AG09309 (cell line): ENCODE measurements at places on chromosomes 2 and 18.

DNA sequence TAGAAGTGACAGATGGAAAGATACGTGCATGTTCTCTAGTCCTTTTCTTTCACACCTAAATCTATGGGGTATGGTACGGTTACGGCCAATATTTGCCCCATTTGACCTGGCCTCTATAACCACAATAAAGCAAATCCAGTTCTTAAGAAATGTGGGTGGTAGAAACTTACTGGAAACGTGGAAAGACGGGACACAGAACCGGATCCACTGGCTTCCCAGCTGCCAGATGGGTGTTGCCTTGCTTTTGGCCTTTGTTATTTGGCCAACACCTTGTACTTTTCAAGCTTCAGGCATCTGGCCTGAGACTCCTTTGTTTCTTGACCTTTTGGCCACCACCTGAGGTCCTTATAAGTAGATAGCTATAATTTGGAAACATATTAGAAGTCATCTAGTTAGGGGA, 635.9 kb downstream of the SLC4A3 start:
- DNase-seq = no peak

DNA sequence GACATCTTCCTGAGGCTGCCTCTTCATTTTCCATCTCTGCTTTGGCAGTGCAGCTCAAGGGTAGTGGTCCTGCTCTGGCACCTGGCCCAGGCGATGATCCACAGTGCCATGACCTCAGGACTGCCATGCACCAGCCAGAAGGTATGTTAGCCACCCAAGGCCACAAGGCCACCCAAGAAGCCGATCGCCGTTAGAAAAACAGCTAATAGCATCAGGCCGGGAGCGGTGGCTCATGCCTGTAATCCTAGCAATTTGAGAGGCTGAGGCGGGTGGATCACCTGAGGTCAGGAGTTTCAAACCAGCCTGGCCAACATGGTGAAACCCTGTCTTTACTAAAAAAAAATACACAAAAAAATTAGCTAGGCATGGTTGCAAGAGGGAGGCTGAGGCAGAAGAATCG, 28.4 kb upstream of the UGGT1 start:
- no peak for DNase-seq

- no peak for DNase-seq
Measured at GRCh38 chr2:36792951-36793350, 96.4 kb downstream of the VIT start.

DNA sequence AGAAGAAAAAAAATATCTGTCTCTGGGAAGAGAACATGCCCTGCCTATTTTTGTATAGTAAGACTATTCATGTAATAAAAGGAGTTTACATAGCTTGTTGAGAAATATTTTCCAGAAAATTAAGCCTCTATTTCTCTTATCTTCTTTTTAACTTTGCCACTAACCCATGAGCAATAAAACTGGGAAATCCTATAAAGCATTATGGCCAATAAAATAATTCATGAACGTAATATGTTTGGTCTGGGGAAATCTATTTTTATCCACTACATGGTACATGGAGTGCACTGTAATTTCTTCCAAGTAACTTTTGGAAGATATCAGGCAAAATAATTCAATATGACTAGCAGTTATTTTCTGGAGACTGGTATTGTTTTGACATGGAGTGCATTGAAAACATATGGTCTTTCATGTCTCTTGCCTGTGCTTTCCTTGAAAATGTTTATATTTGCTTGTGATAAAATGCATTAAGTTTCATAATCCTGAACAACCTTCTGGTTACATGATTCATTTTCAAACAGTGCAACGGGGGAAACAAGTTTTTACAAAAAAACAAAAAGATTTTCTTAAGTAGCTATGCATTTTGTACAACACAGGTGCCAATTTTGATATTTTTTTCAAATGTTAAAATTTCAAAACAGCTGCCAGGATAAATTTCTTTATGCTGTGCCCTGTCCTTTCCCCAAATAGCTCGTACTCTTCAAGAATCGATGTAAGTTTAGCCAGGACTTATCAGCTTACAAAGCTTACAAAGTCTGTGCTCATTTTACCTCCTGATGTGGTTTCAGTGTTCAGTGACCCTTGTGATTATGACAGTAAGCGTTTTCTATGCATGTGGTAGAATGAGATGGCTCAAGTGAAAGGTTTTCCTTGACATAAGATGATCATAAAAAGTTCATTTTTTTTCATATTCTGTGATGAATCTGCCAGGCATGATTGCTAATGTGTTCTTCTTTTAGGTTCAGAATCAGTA, 194.5 kb downstream of the UBE2E3 start:
- DNase-seq = no peak

DNA sequence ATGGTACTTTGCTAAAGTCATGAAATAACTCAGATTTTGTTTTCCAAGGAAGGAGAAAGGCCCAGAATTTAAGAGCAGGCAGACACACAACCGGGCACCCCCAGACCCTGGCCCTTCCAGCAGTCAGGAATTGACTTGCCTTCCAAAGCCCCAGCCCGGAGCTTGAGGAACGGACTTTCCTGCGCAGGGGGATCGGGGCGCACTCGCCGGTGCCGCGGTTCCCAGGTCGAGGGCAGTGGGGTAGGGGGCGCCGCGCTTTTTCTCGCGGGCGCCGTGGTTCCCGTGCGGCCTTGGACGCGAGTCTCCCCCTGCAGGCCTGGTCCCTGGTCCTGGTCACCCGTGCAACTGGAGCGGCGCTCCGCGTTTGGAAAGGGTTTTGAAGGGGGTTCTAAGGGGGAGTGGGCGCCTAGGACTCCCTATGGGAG, 1.2 kb downstream of the ZNF236 start:
- no peak for DNase-seq

DNA sequence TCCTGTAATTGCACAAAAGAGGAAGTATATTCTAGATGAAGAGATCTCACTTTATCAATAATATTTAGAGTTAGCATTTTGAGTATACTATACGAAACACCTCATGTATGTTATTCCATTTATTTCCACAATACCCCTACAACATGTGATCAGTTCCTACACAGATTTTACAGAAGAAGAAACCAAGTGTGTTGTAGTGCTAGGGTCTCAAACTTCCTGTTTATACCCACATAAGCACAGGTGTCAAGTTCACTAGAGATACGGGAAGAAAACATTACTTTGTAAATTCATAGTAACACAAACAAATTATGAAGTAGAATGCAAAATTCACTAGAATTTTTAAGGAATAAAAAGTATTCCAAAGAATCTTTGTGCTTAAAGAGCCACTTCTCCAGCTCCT, 46.4 kb downstream of the KCTD18 start:
- no peak for DNase-seq

- no peak for DNase-seq
Measured at GRCh38 chr2:56268856-56269255, 85.1 kb downstream of the CCDC85A start.

GRCh38 chr2:184654945-184655344, 56.6 kb downstream of the ZNF804A start:
- no peak for DNase-seq

DNA sequence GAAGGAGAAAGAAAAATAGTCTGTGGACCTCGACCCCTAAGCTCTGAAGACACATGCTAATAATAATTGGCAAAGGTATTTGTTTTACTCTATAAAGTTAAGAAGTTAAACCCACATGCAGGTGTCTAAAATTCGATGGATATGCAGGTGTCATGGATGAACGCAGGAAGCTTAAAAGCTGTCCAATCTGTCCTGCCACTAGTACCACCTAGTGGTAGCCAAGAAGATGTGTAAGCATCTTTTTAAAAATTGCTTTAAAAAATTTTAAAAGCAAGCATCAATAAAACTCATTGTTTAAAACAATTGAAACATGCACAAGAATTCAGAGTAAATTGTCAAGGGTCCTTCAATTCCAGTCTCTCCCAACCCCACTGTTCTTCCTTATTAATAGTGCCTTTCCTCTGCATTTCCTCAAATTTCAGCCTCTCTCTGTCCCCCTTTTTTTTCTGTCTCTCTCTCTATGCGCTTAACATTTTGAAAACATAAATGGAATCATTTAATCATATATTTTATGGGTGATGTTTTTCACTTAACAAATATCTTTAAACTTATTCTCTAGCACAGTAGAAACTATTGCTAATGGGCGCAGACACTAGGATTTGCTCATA, 30.6 kb upstream of the PPP3R1 start:
- DNase-seq = no peak

DNA sequence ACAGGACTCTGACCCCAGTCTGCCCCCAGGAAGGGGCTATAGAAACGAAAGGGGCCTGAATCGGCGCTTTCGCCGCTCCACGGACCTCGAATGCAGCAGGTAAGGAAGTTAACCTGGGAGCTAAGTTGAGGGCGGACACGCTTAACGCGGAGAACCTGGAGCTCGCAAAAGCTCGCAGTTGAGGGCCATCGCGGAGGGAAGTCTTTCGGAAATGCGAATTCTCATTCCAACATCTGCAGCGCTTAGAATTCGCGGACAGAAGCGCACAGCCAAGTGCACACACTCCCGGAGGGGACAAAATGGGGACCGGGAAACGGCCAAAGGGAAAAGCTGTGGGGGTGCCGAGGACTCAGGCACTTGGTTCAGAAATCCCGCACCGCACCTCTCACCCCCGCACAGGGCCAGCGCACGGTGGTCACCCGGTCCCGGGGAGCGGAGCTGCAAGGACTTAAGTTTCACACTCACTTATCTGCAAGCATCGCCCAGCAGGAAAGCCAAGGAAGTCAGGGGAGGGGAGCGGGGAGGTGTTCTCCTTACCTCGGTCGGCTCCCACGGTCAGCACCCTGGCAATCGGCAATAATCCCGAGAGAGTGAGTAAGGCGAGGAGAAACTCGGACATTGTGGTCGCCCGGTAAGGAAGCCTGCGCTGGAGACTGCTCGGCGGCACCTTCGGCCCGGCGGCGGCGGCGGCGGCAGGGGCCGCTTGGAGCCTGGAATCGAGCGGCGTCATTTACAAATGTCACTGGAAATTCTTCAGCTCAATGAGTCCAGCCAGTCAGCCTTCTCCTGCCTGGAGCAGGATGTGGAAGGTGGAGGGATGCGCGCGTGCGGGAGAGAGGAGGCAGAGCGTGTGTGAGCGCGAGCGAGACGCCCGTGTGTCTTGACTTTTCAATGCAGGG, 456 bp downstream of the LRP1B start:
- DNase-seq = no peak

GRCh38 chr2:139645617-139646016, 865.4 kb upstream of the NXPH2 start:
- DNase-seq = no peak

GRCh38 chr2:47339745-47340541, 63.0 kb upstream of the MSH2 start:
- DNase-seq = no peak

DNA sequence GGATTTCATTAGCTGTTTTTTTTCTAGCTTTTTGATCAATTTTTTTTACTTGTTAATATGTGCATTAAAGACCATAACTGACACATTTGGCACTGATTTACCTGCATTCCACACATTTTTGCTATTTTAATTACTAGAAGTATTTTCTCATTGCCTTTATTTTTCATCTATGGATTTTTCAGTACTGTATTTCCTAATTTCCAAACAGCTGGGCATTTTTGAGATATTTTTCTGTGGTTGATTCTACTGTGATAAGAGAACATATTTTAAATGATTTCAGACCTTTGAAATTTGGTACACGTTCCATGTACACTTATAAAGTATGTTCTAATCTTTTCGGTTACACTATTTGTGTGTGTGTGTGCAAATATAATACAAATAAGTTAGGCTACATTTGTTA, 135.3 kb downstream of the PARD3B start:
- DNase-seq = no peak

GRCh38 chr2:208929139-208929864, 494.5 kb upstream of the MAP2 start:
- DNase-seq = no peak

GRCh38 chr2:190664240-190664639, 15.4 kb downstream of the NAB1 start:
- no peak for DNase-seq

DNA sequence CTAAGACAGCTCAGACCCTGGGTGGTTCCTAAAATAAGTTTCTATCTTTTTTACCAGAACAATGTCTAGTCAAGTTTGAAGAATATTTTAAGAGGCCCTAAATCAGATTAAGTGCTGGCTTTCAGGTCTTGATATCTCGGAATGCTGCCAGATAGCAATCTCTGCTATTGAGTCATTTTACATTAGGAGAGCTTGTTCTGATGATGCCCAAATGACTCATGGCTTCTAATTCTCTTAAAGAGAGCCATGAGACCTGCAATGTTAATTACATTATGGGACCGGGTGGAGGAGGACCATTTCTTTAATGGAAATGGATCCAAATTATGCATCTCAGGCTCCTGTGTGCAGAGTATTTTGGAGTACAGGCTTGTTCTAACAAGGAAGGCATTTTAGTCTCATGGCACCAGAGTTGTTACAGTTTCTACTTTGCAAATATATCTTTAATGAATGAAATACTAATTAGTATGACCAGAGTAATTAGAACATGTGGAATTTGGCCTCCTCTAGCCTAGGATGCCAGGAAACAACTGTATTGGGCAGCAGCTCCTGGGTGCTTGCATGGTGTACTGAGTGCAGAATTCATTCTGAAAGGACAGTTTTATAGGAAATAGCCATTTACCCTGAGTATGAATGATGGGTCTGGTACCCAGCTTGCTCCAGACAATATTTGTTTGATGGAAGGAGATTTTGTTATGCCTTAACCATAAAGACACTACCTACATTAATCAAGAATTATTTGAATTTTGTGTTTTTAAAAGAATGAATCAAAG, 94.0 kb upstream of the SULT1C3 start:
- peak; percentile 2 for DNase-seq
